ENCODE measurements at places on chromosomes 12 and 14.
A peak's percentile ranks its signal among the peaks of the same experiment; 100 is the strongest.

DNA sequence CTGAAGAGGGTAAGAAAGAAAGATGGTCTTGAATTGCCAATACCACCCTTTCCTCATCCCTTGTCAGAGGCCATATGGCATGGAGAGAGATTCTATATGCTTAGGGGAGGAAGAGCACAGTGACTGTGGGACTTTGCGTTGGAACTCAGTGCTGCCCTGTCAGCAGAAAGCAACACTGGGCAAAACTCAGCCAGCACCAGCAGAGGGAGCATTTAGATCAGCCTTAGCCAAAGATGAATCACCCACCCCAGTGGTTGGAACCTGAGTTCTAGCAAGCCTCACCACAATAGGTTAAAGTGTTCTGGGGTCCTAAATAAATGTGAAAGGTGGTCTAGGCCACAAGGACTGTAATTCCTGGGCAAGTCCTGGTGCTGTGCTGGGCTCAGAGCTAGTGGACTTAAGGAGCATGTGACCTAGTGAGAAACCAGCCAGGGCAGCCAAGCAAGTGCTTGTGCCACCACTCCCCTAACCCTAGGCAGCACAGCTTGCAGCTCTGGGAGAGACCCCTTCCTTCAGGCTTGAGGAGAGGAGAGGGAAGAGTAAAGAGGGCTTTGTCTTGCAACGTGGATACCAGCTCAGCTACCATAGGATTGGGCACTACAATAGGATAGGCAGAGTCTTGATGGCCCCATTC lies 11.4 kb upstream of the BCAT1 start:
- DNase-seq: peak; percentile 42

- no peak for DNase-seq
Observed at GRCh38 chr12:112908548-112908947, 1.8 kb downstream of the OAS1 start.

DNA sequence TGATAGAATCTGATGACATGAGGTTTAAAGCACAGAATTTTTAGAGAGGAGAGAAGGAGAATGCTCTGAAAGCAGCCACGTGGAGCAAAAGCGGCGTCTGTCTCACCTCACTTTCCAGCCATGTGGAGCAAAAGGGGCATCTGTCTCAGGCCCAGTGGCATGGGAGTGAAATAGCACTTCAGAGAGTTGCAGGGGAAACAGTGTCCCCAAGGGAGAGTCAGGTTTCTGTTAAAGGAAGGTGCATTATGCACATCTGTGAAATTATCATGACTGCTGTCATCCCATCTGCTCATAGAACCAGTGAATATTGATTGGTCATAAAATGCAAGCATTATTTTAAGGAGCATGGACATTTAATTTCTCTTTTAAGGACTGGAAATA lies 124.0 kb downstream of the BICD1 start:
- no peak for DNase-seq

GRCh38 chr14:99047441-99048031 lies 224.5 kb downstream of the BCL11B start:
- no peak for DNase-seq

- peak; percentile 53 for DNase-seq
Observed at GRCh38 chr14:80202888-80203562, 8.3 kb downstream of the DIO2 start.

DNA sequence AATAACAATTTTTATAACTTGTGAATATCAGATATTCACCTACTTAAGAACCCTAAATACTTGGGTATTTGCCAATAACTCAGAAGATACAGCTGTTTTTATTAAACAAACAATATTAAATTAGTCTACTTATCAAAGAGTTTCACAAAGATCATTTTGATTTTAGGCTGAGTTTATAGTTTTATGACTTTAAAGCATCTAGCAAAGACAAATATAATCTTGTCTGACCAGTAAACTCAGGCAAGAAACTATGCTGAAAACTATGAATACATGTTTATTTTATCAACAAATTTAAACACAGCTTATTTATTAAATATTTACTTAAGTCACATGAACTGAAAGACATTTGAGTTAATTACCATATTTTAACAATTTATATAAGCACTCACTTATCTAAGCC lies 18.5 kb upstream of the SERPINA1 start:
- DNase-seq: no peak

GRCh38 chr14:96039633-96040311 lies 610 bp downstream of the C14orf132 start:
- peak; percentile 27 for DNase-seq

Data from HEK293T (cell line).